ENCODE measurements at places on chromosomes 2 and 18.
A peak's percentile ranks its signal among the peaks of the same experiment; 100 is the strongest.

- no peak for DNase-seq
Observed at GRCh38 chr2:124822516-124822915, 797.4 kb downstream of the CNTNAP5 start.

DNA sequence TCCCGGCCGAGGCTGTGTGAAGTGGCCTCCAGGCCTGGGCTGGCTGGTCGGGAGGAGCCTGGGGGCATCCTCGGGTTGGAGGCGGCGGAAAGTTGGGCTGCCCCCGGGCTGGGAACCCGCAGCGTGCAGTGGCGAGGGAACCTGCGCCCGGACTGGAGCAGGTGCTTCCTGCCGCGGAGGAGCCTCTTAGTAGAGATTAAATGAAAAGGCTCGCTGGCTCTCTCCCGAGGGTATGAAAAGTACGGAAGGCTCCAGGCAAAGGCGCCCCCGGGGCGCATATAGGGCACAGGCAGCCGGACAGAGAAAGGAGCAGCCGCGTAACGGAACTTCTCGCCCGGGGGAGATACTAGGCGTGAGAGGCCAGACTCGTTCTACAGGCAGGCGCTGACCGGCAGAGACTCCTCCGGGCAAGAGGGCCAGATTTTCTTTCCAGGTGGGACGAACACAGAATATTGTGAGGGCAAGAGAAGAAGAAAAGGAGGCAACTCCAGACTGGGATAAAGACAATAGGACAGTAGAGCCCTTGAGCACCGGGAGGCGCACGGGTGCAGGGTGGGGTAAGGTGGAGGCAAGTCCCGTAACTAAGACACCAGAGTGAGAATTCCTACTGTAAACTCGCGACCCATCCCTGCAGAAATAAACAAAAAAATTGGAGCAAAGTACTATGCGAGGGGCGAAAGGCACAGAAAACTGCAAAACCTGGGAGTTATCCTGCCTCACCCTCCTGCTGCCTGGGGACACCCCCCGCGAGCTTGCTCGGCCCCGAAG is 816 bp downstream of the CDH2 start:
- no peak for DNase-seq

DNA sequence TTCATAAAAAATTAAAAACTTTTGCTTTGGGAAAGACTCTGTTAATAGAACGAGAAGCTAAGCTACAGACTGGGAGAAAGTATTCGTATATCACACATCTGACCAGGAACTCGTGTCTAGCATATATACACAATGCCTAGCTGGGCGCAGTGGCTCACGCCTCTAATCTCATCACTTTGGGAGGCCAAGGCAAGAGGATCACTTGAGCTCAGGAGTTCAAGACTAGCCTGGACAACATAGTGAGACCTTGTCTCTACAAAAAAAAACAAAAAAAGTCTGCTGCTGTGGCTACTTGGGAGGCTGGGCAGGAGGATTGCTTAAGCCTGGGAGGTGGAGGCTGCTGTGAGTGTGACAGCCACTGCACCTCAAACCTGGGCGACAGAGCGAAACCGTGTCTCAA is 46.6 kb downstream of the EPB41L5 start:
- no peak for DNase-seq

DNA sequence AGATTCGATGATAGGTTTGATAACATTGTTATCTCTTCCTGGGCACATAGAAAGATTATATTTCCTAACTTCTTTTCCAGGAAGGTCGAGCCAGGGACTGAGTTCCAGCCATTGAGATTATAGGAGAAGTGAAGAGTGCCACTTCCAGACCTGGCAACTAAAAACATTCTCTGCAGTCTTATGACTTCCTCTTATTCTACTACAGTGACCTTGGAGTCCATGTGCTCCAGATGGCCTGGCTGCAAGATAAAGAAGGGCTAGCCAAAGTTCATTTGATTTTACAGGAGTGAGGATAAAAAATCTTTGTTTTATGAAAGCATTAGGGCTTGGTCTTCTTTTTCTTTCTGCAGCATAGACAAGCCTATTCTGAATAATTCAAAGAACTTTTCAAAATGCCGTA is 363.0 kb downstream of the FSIP2 start:
- no peak for DNase-seq

- no peak for DNase-seq
Observed at GRCh38 chr2:196268538-196269338, 97.4 kb upstream of the STK17B start.

- DNase-seq = no peak
Observed at GRCh38 chr2:137959166-137959565, 5.1 kb upstream of the HNMT start.

GRCh38 chr2:66888791-66889631 is 454.1 kb downstream of the MEIS1 start:
- no peak for DNase-seq

- peak; percentile 76 for DNase-seq
Observed at GRCh38 chr2:9703085-9703678, 72.4 kb upstream of the YWHAQ start.

- no peak for DNase-seq
Observed at GRCh38 chr2:143428700-143429099, 299.5 kb downstream of the ARHGAP15 start.

- DNase-seq = no peak
Observed at GRCh38 chr2:53504507-53504906, 263.1 kb upstream of the CHAC2 start.

DNA sequence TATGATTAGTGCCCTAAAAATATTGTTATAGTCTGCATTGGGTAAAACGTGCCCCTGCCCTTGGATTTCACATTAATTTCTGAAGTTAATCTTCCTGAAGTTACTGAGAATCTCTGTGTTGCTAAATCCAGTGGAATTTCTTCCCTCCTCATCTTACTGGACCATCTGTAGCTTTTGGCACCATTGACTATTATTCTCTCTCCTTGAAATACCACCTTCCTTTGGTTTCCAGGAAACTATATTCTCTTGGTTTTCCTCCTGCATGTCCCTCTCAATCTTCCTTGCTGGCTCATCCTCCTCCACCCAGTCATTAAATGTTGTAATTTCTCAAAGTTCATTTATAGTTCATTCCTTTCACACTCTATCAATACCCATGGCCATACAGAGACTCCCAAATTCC is 110.6 kb upstream of the SLC35G4 start:
- no peak for DNase-seq

- no peak for DNase-seq
Observed at GRCh38 chr2:201735486-201735885, 37.0 kb upstream of the MPP4 start.

DNA sequence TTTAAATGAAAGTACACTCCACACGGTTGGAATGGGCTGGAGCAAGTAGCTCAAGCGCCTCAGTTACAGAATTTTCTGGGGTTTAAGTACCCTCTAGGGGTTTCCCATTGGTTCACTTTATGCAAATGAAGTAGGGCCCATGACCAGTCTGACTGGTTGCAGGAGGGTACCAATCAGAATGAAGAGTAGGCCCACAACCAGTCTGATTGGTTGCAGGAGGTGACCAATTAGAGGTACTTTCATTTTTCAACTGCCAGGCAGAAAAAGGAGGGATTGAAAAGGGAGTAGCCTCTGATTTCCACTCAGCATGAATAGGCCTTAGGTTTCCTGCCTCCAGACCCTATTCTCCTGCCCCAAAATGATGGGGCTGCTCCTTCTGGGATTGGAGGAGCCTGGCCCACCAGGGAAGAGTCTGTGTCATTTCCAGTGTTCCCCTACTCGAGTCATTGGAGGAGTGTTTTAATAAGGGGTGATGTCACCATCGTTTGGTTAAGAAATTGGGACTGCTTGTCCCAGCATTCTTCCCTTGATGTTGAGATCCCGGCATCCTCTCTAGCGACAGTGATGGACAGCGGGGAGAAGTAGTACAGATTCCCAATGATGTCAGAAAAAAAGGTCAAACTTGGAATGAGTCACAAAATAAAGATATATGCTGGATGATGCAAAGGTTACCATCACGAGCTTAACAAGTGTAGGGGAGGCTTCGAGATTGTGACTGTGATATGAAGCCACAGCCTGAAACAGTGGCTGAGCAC is 210.4 kb downstream of the SH3BP4 start:
- DNase-seq = no peak

DNA sequence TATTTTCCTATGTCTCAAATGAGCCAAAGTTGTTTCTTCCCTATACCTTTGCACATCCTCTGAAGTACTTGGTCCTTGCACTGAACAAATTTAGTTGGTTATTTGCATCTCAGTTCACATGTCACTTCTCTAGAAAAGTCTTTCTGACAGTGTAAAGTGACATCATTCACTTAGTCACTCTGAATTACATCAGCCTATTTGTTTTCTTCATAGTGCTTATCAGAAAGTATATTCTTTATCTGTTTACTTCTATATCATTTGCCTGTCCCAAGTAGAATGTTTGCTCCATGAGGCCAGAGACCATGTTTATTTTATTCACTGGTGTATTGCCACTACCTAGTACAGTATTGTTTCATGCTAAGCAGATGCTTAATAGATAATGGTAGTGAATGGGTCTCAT is 173.7 kb downstream of the HNMT start:
- DNase-seq = no peak
